CD4-positive, alpha-beta T cell treated with Interferon alpha-2 for 1 hour (primary cell): ENCODE measurements at places on chromosomes 16 and 17.
A peak's percentile ranks its signal among the peaks of the same experiment; 100 is the strongest.

DNA sequence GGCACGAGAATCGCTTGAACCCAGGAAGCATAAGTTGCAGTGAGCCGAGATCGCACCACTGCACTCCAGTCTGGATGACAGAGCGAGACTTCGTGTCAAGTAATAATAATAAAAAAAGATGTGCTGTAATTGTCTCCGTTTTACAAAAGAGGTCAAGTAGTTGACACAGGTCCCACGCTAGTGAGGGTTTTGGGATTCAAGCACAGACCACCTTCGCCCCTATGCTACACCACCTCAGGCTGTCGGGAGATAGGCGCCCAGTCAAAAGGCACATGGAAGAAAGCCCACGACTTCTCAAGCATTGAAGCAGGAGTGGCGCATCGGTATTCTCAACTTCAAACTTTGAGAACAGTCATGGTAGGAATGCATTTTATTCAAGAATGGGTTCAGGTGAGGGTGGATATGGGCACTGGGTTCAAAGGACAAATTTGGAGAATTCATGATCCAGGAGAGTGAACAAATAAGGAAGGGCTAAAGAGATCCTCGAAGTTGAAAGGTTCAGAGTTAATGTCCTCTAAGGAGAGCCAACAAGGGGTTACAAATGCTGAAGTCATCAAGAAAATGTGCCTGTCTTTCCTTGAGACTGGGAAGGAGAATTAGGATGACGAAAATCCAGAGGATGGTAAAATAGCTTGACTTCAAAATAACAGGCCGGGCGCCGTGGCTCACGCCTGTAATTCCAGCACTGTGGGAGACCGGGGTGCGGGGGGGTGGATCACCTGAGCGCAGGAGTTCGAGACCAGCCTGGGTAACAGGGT, 1.4 kb upstream of the AMZ2 start:
- no peak for DNase-seq

- no peak for DNase-seq
These were observed 47.4 kb downstream of the RAI1 start for GRCh38 chr17:17728550-17729251.

GRCh38 chr17:19382531-19383444, 4.2 kb downstream of the MFAP4 start:
- DNase-seq = no peak

- DNase-seq = no peak
These were observed 6.7 kb downstream of the ABCA3 start for GRCh38 chr16:2333772-2334379.

- DNase-seq = no peak
These were observed 139.5 kb downstream of the CMIP start for GRCh38 chr16:81583893-81584631.

GRCh38 chr16:50763211-50763610, 21.3 kb downstream of the CYLD start:
- no peak for DNase-seq

GRCh38 chr17:52191491-52191890, 33.0 kb upstream of the CA10 start:
- DNase-seq = no peak

DNA sequence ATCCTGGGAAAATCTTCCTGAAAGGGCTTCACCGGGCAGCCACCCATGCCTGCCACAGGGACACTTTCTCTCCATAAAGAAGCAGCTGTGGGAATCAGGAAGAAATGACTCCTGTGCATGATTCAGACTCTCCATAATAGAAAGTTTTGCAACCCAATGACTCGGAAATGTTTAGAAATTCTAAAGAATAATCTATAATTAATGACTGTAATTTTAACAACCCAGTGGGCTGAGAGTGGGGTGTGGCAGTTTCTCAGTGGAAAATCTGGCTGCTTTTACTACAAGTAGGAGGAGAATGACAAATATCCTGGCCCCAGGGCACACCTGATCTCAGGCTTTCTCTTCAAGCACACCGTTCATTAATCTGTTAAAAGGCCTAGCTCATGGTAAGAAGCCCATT, 25.7 kb downstream of the IRF8 start:
- no peak for DNase-seq

DNA sequence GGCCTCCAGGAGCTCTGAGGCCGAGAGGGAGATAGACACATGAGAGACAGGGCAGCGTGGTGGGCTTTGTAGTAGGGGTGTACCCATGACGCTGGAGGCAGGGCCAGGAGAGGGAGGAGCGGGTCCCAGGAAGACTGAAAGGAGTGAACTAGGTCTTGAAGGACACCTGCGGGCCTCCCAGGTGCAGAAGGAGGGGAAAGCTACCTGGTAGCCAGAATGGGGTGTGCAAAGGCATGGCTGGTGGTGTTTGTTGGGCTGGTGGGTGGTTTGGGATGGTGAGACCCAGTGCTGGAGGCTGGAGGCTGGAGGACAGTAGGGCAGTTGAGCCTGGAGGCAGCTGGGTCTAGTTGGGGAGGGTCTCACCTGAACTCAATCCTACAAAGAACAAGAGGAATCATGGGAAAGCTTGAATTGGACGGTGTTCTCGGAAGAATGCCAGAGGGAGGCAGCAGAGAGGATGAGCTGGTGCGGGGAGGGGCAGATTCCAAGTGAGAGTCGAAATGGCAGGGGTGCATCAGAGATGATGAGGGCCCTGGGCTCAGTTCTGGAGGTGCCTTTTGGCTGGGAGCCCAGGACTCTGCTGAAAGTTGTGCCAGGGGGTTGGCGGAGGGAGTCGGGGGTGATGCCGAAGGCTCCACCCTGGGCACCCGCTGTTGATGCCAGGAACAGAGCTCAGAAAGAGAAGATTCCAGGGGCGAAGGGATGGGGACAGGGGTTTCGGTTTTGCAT, 21.2 kb downstream of the C1QTNF1 start:
- no peak for DNase-seq

DNA sequence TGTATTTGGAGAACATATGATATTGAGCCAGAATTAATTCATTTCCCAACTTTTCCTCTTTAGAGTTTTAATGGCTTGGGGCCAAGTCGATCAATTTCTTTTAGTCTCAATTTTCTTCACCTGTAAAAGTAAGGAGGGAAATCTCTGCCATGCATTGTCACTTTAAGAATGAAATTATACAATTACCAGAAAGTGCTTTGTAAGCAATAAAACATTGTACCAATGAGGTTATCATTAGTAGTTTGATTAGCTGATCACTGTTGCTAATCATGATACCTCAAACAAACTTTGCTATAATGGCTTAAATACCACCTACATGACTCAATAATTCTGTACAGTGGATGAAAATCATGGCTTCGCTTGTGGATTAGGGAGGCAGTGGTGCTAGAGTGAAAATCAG, 1525.8 kb upstream of the GOT2 start:
- no peak for DNase-seq

- DNase-seq = no peak
These were observed 585.5 kb upstream of the SOX9 start for GRCh38 chr17:71535321-71535720.

GRCh38 chr16:2756288-2757015, 4.0 kb downstream of the SRRM2 start:
- DNase-seq = no peak

- DNase-seq = no peak
These were observed 104.7 kb upstream of the ADAMTS18 start for GRCh38 chr16:77539421-77540034.

GRCh38 chr16:88759245-88759975, 25.6 kb downstream of the PIEZO1 start:
- DNase-seq = peak; percentile 62

GRCh38 chr16:1981398-1981836, at the start of gene NOXO1:
Gene NOXO1, minus strand, starts transcription at chr16:1981469. Its CDS starts 290 bp downstream, at chr16:1981179.
- no peak for DNase-seq

- DNase-seq = no peak
These were observed 3.0 kb downstream of the LASP1 start for GRCh38 chr17:38872671-38873385.
